Fibroblast of skin of right quadriceps (primary cell): ENCODE measurements at places on chromosomes 3 and 15.

DNA sequence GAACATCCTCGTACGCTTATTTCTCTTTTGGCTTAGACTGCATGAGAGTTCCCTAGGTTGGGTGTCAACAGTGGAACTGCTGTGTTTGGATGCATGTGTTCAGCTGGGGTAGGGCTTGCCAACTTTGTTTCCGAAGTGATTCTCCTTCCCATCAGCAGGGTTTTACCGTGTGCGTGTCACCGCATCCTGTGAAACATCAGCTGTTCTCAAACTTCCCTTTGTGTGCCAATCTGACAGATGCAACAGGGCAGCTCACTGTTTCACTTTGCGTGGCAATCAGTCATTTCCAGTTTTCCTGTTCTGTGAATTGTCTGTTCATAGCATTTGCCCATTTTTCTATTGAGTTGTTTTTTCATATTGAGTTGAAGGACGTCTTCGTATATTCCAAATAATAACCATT, 218.8 kb downstream of the VPS13C start:
- no peak for DNase-seq

DNA sequence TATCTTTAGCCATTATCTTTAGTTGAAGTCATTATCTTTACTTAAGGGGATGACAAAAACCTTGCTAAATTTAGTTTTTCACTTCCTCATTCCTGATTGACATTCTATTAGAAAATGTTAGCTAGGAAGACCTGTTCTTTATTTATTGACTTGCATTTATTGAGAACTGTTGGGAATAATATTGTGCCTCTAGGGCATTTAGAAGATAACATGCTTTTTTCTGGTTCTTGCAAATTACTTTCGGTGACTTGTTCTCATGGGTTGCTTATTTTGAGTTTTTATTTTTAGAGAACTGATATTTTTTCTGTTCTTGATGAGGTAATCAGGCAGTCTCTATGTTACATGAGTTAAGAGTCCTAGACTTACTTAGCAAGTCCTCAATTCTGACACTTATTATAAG, 48.3 kb upstream of the CTDSPL start:
- DNase-seq, result no peak

DNA sequence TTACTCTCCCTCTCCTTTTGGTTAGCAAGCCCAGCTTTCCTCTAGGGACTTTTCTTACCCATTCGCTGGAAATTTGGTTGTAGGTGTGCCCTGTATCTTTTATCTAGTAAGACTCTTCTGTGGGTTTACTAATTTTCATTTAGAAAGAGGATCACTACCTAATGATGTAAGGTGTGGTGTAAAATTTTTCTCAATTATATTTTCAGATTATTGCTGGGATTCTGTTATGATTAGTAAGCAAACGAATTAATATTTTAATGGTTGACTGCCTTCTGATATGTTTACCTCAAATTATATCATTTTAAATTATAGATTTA, 28.5 kb downstream of the PLCL2 start:
- no peak for DNase-seq

DNA sequence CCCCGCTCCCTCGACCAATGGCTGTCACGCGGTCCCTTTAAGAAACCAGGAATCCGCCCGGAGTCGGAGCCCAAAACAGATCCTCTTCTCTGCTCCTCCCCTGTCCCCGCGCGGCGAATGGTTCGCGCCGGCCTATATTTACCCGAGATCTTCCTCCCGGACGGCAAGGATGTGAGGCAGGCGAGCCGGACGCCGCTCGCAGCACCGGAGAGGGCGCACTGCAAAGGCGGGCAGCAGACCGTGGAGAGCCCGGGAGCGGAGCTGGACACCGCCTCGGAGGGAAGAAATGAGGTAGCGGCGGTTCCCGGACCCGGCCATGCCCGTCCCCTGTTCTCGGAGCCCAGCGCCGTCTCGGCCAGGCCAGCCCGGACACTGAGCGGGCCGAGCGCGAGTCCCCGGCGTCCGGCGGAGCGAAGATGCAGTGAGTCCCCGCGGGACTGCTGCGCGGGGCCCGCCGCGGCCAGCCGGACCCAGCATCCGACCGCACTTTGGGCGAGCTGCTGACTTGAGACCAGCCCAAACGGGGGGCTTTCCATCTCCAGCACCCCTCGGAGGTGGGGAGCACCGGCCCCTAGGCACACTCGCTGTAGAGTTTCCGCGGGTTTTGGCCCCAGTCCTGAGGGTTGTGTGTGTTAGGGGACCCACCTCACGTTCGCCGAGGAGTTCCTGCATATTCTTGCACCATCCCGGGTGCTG, at the start of gene FAM43A:
Gene FAM43A (plus strand): TSS at position 166 of the 696 bp plus-strand sequence. CDS start 944 bp downstream, outside the sequence.
- peak; percentile 96 for DNase-seq

- no peak for DNase-seq
Observed at GRCh38 chr15:76201536-76202255, 109.6 kb downstream of the ETFA start.

DNA sequence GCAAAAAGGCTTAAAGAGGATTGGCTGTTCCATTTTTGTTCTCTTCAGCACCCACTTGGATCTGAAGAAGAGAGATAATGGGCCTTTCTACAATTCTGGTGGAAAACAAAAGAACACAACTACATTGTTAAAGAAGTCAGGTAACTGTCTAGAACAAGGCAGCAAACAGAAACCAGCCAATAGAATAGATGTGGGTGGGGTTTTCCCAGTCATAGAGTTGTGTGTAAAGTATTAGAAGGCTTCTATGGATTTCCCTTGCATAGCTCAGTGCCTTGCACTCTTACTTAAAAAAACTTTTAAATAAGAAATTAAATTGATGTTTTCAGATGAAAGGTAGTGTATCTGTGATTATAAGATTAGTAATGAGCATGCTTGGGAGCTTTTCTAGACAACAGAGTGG, 462.7 kb upstream of the ATP11B start:
- DNase-seq, result no peak

- no peak for DNase-seq
Observed at GRCh38 chr15:83422541-83422940, 24.6 kb upstream of the SH3GL3 start.

- DNase-seq, result no peak
Observed at GRCh38 chr3:140167600-140168281, 232.8 kb downstream of the CLSTN2 start.

DNA sequence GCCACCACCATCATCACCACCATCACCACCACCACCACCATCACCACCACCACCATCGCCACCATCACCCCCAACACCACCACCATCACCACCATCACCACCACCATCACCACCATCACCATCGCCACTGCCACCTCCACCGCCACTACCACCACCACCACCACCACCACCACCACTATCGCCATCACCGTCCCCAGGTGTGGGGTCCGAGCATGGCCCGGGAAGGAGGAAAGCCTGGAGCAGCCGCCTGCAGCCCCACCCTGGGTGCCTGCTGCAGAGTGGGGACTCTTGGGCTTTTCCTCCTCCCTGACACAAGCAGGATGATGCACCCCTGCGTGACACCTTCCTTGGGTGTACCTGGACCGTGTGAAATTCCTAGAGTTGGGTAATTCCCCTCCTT, 43.9 kb downstream of the MUC4 start:
- DNase-seq, result no peak

GRCh38 chr3:169666376-169667165, 3.1 kb upstream of the MECOM start:
- no peak for DNase-seq

GRCh38 chr3:119529883-119530282, 29.5 kb downstream of the CD80 start:
- DNase-seq, result peak; percentile 69

GRCh38 chr3:48621461-48621869, at the start of gene TMEM89:
Gene TMEM89 (minus strand): TSS chr3:48621769. CDS start chr3:48621756, 13 bp downstream.
- DNase-seq, result no peak

DNA sequence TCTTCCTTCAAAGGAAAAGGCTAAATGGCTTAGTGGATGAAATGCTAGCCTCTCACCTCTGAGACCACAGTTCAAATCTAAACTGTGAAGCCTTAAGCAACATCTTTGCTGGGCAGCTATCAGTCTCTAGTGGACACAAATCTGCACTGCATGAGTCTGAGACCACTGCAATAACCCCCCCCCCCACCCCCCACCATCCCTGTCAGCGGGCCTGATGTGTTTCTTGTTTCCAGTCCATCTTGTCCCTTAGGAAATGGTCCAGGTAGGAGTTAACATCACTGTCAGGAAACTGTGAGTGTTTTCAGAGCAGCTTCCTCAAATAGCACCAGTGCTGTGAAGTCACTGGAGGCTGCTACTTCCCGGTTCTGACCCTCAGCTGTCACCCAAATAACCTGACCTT, 140.6 kb upstream of the TMCO5A start:
- DNase-seq, result no peak

DNA sequence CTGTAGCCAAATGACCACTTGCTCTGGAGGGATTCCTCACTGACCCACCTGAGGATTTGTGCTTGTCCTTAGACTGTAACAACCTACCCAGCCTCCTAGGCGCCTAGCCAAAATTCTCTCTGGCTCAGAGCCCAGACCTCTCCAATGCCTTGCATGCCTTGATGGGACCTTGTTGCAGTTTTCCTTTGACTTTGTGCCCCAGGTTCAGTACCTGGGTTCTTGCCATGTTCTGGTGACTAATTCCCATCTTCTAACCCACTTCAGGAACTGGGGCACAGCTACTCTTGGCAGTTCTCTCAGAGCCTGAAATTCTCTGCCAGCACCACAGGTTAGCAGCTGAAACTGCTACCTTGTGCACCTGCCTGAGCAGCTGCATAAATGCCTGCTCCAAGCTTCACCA, 27.0 kb upstream of the UBE3A start:
- DNase-seq, result no peak

DNA sequence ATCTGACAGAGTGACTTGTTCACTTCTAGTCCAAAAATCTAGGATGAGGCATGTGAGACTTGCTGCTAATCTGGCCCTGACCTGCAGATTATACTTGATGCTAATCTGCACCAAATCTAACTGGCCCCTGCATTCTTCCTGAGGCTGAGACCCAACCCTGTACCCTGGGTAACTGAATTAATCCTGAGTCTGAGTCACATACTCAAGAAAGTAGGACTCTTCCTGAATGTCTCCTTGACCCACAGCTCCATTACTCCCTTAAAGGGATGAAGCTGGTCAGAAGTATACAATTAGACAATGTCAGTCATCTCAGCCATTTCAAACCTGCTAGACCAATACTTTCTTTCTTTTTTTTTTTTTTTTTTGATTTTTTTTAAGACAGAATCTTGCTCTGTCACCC, 25.5 kb downstream of the PTPN9 start:
- DNase-seq, result no peak

GRCh38 chr3:104436506-104436905, 930.2 kb upstream of the ALCAM start:
- DNase-seq, result peak; percentile 37

- peak; percentile 30 for DNase-seq
Observed at GRCh38 chr3:133941415-133941821, 45.7 kb upstream of the RAB6B start.

GRCh38 chr3:37026851-37027250, 33.5 kb downstream of the MLH1 start:
- DNase-seq, result no peak

GRCh38 chr3:150335631-150336030, 72.5 kb upstream of the TSC22D2 start:
- peak; percentile 47 for DNase-seq

- DNase-seq, result no peak
Observed at GRCh38 chr15:91225741-91226140, 125.7 kb downstream of the SV2B start.

DNA sequence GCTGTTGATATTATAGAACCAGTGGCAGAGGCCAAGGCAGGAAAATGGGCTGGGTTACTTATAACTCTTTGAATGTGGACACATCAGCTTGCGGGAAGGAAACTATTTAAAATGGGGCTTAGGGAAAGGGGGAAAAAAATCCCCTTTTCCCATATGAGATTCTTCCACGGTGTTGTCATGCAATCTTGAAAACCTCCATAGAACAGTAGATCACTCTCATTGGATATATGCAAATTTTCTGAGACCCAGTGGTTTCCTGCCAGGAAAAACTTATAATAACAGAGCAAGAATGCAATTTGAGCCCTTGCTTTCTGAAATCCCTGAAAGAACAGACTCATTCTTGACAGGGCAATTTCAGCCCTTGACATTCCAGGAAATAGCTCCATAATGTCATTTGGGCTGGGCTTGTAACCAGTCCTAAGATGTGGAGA, 31.1 kb downstream of the TMEM212 start:
- peak; percentile 99 for DNase-seq

DNA sequence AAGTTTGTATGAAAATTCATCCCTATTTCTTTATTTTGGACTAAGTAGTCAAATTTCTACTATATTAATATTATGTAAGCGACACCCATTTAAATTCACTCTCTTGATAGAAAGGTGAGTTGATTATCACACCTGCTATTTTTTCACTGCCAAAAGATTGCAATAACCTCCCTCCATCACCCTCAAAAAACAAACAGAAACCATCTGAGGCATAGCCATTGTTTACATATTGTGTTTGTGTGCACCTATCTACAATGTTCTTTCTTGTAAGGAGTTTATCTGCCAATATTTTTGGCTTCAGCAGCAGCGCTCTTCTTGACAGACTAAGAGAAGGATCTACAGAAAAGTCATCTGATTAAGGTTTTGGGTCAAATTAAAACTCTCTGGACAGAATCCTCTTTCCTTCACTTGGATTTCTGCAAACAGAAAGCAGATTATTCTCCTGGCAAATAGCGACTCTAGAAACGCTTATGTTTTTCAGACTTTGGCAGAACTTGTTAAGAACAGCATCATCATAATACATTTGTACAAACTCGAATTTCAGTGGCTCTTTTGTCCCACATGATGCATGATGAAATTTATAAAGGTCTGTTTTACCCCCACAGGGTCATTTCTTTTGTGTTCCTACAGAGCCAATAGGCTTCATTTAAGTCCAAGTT, 48.6 kb downstream of the KCNMB2 start:
- DNase-seq, result no peak

DNA sequence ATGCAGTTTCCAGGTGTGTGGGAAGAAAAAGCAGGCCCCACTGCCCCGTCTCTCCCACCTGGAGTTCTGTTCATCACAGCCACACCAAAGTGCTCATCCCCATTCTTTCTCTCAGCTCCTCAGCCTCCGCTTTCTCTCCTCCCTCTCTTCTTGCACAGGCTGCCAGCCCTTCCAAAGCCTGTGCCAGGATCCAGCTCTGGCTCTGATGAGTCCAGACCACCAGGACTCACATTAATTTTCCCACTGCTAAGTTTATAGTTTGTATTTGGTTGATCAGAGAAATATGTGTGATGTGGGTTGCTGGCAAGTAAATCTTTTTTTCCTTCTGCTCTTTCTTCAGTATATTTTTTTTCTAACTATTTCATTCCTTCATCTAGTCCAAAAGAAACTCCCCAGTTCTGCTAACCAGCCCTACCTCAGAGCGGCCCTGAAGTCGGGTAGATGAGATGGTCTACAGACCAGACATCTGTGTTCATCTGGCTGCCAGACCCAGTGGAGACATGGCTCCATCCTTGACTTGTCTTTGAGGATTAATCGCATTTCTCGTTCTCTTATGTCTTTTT, 49.8 kb downstream of the BOC start:
- DNase-seq, result peak; percentile 15
